Activated T-helper 1 cell treated with Interleukin-2 at 50 U/mL for 16 hours (primary cell): ENCODE measurements at places on chromosomes 16 and 17.

- no peak for DNase-seq
These were observed 7.5 kb upstream of the KCNG4 start for GRCh38 chr16:84247331-84247730.

- DNase-seq: no peak
These were observed 45.6 kb downstream of the SMPD3 start for GRCh38 chr16:68402748-68403040.

GRCh38 chr17:29390851-29391631 lies 878 bp downstream of the TAOK1 start:
- no peak for DNase-seq

DNA sequence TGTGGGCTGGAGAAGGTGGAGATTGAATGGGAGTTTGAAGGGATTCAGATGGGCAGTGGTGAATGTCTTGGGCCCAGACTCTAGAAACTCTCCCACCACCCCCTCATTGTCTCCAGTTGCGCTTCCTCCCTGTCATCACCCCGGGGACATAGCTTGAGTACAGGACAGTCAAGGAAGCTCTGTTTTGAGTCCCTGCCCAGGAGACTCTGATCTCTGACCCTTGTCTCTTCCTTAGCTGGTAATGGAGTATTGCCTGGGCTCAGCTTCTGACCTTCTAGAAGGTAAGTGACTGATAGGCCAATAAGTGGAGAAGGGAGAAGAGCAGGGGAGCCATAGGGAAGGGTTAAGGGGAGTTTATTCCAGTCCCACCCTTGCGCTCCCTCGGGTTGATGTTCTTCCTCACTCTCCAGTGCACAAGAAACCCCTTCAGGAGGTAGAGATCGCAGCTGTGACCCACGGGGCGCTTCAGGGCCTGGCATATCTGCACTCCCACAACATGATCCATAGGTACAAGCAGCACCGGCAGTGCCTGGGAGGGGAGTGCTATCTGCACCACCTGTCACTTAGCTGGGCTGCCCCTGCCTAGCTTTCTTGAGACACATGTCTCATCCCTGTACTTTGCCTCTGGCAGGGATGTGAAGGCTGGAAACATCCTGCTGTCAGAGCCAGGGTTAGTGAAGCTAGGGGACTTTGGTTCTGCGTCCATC lies 5.0 kb downstream of the TAOK2 start:
- DNase-seq: no peak

DNA sequence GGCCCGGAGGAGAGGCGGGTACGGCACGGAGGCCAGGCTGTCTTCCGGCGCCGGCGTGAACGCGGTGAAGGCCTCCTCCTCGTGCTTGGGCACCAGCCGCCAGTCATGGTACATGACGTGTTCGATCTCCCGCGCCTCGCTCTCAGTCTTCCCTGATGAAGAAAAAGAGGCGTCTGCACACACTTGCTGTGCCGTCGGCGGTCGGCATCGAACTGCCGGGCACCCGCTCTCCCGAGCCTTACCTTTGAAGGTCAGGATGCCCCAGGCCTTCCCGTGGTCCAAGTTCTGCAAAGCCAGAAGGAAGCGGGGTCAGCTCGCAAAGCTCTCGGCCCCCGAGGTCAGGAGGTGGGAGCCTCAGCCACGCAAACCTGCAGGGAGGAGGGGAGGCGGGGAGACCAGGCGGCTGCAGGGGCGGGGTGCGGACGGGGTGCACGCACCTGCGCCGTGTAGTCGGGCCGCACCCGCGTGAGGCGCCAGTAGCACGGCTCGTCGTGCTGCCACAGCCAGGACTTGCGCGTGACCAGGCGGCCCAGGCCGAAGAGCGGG lies at the start of gene EME2:
EME2 (plus strand) TSS at position 449 of the 546 bp plus-strand sequence. CDS start 418 bp downstream, outside the sequence.
- peak; percentile 34 for DNase-seq

DNA sequence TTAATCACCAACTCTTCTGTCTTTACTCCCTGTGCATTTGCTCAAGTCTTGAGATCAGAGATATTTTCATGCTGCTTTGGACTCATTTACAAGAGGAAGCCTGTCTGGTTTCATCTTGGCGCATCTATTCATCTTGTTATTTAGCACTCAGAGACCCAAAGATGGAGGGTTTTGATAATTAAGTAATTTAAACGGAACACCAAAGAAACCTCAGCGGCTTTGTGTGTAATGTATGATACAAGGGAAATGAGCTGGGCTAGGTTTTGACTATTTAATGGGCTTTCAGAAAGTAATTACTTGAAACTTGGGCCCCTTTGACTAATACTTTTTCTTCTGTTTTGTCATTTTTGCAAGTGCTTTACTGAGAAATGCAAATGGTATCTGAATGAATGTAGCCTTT lies 66.2 kb upstream of the CACNG3 start:
- DNase-seq: no peak

DNA sequence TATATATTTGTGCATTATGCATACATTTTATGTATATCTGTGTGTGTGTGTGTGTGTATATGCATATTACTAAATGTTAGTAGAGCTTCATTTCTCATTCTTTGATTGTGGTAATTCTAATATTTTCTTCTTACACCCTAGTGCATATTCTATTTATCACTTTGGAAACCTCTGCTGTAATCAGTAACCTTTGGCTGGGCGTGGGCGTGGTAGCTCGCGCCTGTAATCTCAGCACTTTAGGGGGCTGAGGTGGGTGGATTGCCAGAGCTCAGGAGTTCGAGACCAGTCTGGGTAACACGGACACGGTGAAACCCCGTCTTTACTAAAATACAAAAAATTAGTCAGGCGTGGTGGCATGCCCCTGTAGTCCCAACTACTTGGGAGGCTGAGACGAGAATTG lies 26.9 kb downstream of the CPSF4L start:
- DNase-seq: no peak

DNA sequence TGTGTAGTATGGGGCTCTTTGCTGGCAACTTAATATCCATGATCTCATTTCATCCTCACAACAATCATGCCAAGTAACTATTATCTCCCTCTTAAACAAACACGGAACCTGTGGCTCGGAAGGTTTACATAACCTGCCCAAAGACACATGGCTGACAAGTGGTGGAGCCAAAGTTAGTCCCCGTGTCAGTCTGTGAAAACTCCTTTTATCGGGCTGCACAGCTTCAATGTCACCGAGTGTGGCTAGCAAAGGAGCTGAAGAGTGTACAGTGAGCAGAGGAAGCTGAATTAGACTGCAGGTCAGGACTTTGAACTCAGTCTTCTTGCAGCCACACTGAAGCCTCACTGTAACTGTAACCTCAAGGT lies 80.3 kb downstream of the PARN start:
- DNase-seq: no peak

DNA sequence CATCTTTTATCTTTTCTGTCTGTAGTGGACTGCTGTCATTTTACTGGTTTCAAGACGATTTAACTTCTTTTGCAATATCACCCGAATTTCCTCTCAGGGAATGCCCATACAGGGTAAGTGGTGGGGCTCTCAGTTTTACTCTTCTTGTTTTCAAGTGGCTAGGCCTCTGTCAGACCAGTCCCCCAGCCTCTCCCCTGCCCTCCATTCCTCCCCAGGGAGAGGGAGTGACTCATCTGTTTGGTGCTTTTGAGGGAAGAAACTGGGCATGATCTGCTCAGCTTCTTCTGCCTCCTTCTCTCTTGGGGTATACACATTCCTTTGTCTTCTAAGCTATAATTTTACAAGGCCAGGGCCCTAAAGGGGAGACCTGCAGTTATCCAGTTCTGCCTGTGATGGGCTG lies 332.0 kb downstream of the CBLN1 start:
- no peak for DNase-seq

- DNase-seq: no peak
These were observed 274.6 kb upstream of the HSBP1 start for GRCh38 chr16:83533193-83533592.

DNA sequence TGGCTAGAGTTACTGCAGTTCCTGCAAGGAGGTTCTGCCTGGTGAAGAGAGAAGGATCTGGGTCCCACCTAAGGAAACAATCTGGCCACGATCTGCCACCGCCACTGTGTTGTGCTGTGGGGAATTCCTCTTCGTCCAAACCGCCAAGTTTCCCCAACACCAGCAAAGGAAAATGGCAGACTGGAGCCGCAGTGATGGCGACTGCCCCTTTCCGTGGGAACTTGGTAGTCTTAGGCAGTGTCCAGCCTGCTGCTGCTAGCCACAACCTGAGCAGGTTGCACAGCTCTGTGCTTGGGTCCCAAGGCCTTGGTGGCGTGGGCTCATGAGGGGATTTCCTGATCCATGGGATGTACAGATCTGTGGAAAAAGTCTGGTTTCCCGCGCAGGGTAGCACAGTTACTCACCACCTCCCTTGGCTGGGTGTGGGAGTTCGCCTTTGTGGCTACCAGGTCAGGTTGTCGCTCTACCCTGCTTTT lies 28.6 kb downstream of the NFATC3 start:
- DNase-seq: no peak
